ENCODE measurements at places on chromosomes 7 and 10.

DNA sequence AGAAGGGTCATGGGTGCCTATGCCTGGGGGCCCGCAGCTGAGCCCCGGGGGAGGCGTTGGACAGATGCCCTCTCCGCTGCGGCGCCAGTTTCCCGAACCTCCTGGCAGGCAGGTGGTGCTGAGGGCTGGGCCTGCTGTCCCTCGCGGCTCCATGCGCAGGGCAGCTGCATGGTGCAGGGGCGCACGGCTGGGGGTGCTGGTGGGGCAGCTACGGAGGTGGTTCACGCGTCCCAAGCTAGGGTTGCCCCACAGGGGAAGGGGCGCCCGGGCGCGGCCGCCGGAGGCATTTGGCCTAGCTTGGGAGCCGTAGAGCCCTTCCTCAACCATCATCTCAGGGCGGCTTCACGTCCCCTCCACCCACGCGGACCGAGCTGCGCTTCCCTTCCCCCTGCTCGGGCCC, 146.0 kb downstream of the CCDC201 start:
- no peak for DNase-seq
- no peaks in the 10 kb centered on the region for H3K4me1 ChIP-seq
- H3K36me3 ChIP-seq, result peaks cover 38% of the 10 kb centered on the region
- H3K27me3 ChIP-seq, result no peaks in the 10 kb centered on the region

DNA sequence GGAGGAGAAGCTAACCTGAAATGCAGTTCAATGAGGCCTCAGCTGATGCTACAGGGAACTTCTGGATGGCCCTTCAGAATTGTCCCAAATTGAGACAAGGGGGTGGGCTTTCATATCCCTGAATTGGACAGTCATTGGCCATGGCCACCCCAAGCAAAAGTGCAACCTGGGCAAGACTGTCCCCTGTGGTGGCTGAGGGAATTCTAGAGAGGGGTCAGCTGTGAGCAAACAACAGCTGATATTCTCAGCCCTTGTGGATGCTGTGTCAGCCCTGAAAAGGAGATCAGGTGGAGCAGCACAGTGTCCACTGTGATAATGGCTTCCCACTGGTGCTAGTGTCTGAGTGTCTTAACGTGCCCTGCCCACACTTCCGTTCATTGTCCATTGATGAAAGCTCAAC, 76.6 kb downstream of the SLC16A9 start:
- H3K27me3 ChIP-seq, result peaks cover 47% of the 10 kb centered on the region
- H3K27ac ChIP-seq, result no peak overlapping the region
- no peak overlapping the region for H3K4me3 ChIP-seq
- no peaks in the 10 kb centered on the region for H3K4me1 ChIP-seq
- H3K36me3 ChIP-seq, result no peaks in the 10 kb centered on the region

- no peaks in the 10 kb centered on the region for H3K27me3 ChIP-seq
- no peaks in the 10 kb centered on the region for H3K36me3 ChIP-seq
- no peak for DNase-seq
- no peak overlapping the region for H3K4me3 ChIP-seq
- no peak overlapping the region for H3K27ac ChIP-seq
Observed at GRCh38 chr7:144665689-144666381, 170.0 kb downstream of the TPK1 start.

- DNase-seq, result no peak
- no peaks in the 10 kb centered on the region for H3K36me3 ChIP-seq
- no peaks in the 10 kb centered on the region for H3K27me3 ChIP-seq
- H3K4me1 ChIP-seq, result peaks cover 11% of the 10 kb centered on the region
- no peak overlapping the region for H3K4me3 ChIP-seq
Observed at GRCh38 chr7:17557251-17557671, 258.8 kb downstream of the AHR start.

GRCh38 chr10:73998929-73999691, 1.2 kb downstream of the VCL start:
- H3K36me3 ChIP-seq, result peaks cover 19% of the 10 kb centered on the region
- H3K4me3 ChIP-seq, result peak overlapping the region; percentile 96
- DNase-seq, result no peak
- peak overlapping the region; percentile 76 for H3K27ac ChIP-seq
- no peaks in the 10 kb centered on the region for H3K27me3 ChIP-seq
- H3K4me1 ChIP-seq, result peaks cover 39% of the 10 kb centered on the region

DNA sequence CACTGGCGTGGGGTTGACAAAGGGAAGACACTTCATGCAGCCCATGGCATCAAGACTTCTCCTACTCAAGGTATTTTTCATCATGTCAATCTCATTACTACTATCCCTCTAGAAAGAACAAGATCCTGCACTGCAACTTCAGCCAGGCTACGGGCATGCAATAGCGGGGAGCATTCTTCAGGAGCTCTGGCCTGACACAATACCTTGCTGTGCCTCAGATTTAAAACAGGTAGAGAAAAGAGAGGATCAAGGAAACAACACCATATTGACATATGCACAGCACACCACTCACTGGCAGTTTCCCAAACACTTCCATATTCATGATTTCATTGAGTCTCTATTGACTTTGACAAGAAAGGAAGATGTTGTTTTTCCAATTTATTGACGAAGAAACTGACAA, 51.5 kb downstream of the DOCK4 start:
- no peaks in the 10 kb centered on the region for H3K36me3 ChIP-seq
- H3K27me3 ChIP-seq, result peaks cover 16% of the 10 kb centered on the region
- DNase-seq, result no peak

- H3K4me3 ChIP-seq, result no peak overlapping the region
- peaks cover 68% of the 10 kb centered on the region for H3K36me3 ChIP-seq
- no peak overlapping the region for H3K27ac ChIP-seq
- no peaks in the 10 kb centered on the region for H3K27me3 ChIP-seq
Observed at GRCh38 chr7:6476596-6477317, 29.0 kb upstream of the DAGLB start.

- H3K4me3 ChIP-seq, result peak overlapping the region; percentile 74
- H3K4me1 ChIP-seq, result peaks cover 15% of the 10 kb centered on the region
- H3K27me3 ChIP-seq, result peaks cover 13% of the 10 kb centered on the region
- H3K27ac ChIP-seq, result no peak overlapping the region
- no peaks in the 10 kb centered on the region for H3K36me3 ChIP-seq
Observed at GRCh38 chr10:79070606-79071395, 2.0 kb downstream of the ZMIZ1 start.

Data from activated T-helper 2 cell treated with anti-CD3 and anti-CD28 coated beads, Interferon-gamma antibody, Interleukin-2, Interleukin-4, amounts not matched to agents 10 μg/mL and 5 μg/mL and 100 μg/mL, durations not matched to agents 14 hours and 24 hours and 36 hours (primary cell).